GM12892 (cell line): ENCODE measurements at places on chromosomes 12 and 14.

DNA sequence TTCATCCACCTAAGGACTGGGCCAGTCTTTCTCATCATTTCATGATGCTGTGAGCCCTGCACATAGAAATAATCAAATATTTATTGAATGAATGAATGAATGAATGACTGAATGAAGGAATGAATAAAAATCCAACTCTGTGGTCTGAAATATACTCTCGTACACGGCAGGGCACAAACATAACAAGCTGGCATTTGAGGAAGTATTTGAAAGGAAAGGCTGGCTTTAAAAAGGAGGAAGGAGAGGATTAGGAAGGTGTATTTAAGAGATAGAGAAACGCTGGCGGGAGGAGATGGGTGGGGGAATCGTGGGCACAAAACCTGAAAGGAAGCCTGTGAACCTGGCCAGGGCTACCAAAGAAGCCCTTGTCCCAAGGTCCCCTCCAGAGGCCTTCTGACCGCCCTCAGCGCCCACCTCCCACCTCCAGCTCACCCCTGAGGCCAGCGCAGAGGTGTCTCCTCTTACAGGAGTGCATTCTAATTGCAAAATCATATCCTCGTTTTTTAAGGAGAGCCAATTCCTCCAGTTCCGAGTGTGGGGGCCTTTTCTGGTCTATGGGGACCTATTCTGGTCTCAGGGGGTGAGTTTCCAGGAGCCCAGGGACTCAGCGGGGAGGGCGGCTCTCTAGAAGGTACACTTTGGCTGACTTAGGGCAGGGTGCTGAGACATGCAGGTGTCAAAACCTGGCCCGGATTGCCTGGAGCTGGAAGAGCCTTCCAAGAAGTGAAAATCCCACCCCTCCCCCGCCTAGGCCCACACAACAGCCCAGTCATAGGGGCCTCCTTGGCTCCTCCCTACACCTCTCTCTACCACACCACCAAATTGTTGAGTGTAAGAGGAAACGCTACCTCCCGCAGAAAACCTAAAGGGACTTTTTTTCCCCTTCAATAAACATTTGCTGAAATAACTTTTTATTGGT lies 8.7 kb upstream of the JDP2 start:
- peak; percentile 59 for DNase-seq

DNA sequence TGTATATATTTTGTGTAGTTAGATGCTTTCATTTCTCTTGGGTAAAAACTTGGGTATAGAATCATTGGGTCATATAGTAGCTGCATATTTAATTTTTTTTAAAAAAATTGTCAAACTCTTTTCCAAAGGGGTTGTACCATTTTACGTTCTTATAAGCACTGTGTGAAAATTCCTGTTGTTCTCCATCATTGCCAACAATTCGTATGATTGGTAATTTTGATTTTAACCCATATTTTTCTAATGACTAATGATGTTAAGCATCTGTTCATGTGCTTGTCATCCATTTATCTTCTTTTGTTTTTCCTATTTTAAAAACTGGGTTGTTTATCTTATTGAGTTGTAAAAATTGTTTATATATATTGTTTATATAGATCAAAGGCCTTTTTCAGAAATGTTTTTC lies 77.4 kb downstream of the OTOGL start:
- DNase-seq = no peak

GRCh38 chr14:25053585-25053984 lies 3.6 kb upstream of the STXBP6 start:
- DNase-seq = no peak

DNA sequence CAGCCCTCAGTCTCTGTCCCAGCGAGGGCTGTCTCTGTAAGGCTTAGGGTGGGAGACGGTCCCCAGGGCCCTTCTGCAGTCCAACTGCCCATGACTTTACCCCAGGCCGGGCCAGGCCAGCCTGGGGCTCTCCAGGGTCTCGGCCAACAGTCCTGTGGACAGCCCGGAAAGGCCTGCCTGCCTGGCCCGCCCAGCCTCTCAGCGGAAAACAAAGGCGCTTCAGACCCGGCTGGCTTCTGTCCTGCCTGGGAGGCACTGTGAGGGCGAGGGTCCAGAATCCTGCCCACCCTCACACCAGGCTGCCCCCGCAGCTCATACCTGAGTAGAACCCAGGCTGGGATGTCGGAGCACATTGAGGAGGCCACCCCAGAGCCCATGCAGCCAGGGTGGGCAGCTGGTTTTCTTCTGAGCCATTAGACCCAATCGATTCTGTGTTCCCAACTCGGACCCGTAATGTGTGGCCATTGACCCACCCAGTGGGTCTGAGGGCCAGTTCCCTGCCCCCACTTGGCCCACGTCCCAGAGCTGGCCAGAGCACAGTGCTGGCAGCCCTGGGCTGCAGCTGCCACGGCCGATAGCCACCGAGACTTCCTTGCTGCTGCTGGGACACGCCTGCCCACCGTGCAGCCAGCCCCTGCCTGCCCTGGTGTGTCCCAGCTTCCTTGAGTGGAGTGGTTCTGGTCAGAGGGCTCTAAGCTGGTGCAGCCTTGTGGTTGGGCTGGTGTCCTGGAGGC lies 1.6 kb downstream of the CRIP2 start:
- DNase-seq = no peak

- DNase-seq = no peak
Measured at GRCh38 chr14:62743560-62743959, 301.7 kb downstream of the KCNH5 start.

DNA sequence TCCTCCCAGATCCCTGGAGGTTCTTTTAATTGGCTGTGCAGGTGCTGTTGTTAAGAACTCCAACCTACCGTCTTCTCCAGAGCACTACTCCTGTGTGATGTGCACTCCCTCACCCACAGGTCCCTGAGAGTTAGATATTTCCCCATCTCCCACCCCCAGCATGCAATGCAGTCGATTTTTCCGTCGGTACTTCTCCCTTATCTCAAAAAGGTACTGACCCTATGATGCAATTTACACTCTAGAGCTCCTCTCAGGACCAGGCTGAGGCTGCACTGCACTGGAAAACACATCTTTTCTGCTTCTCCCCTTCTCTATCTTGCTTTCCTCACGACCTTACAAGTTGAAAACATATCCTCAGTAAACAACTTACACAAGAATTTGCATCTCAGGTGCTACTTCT lies 312.4 kb upstream of the TBX3 start:
- no peak for DNase-seq

DNA sequence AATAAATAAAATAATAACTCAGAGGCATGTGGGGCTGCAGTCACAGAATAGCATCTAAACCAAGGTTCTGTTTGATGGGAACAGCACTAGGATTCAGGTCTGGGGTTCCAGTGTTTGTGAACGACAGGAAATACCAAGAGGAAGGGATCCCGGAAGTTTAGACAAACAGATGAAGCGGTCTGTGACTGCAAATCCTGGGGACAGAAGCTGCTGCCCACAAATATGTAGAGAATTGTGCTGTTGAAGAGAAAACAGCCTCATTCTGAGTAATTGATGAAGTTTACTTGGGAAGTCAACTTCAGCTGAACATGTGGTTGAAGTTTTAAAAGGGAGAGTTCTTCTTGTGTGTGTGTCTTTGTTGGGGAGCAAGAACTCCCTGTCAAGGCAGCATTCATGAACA lies 98.4 kb upstream of the TBX5 start:
- DNase-seq = no peak

DNA sequence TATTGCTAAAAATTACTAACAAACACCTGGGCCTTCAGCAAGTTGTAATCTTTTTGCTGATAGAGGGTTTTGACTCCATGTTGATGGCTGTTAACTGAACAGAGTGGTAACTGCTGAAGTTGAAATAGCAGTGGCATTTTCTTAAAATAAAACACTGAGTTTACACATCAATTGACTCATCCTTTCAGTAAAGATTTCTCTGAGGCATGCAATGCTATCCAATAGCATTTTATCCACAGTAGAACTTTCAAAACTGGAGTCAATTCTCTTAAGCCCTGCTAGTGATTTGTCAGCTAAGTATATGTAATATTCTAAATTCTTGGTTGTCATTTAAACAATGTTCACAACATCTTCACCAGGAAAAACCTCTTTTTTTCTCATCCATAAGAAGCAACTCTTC lies 59.5 kb downstream of the CMAS start:
- DNase-seq = no peak

GRCh38 chr14:56794557-56795283 lies 15.6 kb downstream of the OTX2 start:
- DNase-seq = no peak

DNA sequence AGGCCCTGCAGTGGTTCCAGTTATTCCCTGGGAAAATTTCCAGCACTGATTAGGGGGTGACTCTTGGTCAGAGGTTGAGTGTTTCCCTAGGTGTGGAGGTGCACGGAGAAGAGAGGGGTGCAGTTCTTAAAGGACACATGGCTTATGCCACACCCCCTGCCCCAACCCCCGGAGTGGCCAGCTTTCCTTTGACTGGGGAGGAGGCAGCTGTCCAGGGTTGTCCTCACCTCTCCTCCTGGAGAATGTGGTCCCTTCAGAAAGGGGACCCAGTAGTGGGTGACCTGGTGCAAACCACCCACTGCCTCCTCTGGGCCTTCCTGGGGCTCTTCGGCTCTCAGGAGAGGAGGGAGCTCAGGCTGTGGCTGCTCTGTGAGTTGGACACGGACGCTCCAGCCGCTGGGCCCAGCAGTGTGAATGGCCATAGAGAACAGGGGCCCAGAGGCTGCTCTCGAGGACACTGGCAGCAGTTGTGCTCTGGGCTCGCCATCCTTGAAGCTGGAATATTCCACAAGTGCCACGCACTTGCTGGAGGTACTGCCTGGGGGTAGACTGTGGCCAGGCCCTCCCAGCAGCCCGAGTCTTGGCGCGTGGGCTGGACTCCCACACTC lies 13.6 kb downstream of the PACS2 start:
- no peak for DNase-seq

GRCh38 chr12:65740506-65740872 lies 83.8 kb upstream of the HMGA2 start:
- DNase-seq = no peak

- DNase-seq = no peak
Measured at GRCh38 chr14:50272498-50272897, 39.5 kb downstream of the L2HGDH start.

- no peak for DNase-seq
Measured at GRCh38 chr12:61739925-61740324, 520.3 kb upstream of the USP15 start.

GRCh38 chr12:19177754-19178153 lies 48.2 kb downstream of the PLEKHA5 start:
- DNase-seq = no peak

- DNase-seq = no peak
Measured at GRCh38 chr12:118743896-118744700, 237.2 kb upstream of the SRRM4 start.

- DNase-seq = no peak
Measured at GRCh38 chr14:32121948-32122347, 44.8 kb downstream of the ARHGAP5 start.

- no peak for DNase-seq
Measured at GRCh38 chr12:95966287-95966870, 23.2 kb downstream of the AMDHD1 start.

- DNase-seq = no peak
Measured at GRCh38 chr14:79749065-79749464, 462.2 kb downstream of the DIO2 start.

DNA sequence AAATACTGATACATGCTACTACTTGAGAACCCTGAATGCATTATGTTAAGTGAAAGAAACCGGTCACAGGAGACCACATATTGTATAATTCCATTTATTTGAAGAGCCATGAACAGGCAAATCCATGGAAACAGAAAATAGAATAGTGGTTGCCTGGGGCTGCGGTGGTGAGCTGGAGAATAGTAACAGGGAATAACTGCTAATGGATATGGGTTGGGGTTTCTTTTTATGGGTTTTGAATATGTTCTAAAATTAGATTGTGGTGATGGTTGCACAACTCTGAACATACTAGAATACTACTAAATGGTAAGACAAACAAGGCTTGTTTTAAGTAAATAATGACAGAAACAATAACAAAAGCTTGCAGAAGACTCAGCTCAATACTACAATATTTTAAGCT lies 293.0 kb downstream of the BTG1 start:
- no peak for DNase-seq

GRCh38 chr12:53101266-53101665 lies 2.0 kb upstream of the SOAT2 start:
- no peak for DNase-seq

DNA sequence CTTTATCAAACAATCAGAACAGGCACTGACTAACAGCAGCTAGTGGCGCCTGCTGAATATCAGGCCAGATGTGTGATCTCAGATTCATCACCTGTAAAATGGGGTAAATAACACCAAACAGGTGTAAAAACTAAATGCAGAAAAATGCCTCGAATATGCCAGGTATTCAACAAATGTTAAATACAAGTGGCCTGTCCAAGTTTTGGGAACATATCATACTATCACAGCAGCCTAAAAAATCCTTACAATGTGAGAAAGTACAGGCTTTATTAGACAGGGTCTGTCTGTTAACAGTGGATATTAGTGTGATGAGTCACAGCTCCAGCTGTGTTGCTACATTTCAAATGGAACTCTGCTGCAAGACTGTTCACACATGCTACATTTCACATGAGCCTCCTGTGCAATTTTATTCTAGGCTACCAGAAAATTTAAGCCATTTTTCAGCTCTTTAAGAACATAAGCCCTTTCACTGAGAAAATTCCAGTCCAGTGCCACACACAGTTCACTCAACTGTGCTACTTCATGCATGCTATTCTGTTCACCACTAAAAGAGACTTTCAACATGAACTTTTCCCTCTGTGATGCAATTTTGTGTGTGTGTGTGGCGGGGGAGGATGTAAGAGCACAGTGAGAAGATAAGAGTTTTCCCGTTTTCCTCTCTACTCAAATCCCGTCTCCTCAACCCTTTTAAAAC lies 56.7 kb downstream of the MSRB3 start:
- DNase-seq = no peak

- DNase-seq = no peak
Measured at GRCh38 chr14:99304208-99304607, 32.2 kb upstream of the BCL11B start.

DNA sequence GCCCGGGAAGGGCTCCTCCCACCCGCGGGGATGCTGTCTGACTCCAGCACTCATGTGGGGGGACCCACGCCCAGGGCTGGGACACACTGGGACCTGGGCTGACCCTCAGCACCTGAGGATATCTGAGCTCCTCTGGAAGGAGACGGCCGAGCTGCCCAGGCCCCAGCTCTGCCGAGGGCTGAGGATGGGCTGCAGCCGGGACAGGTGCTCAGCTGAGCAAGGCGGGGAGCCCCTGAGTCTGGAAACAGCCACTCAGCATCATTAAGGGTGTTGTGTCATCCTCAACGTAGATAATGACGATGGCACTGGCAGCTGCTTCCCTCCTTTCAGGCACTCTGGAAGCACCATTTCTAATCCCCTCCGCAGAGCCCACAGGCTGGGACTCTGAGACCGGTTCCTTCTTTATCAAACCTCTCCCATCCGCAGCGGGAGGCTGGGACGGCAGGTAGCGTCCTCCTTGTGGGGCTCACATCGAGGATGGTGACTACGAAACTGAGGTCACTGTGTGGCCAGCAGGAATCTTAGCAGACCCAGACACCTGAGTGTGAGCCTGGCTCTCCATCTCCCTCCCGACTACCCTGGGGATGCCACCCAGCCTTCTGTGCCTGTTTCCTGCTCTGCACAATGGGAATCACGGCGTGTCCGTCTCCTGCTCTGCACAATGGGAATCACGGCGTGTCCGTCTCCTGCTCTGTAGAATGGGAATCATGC lies 26.7 kb upstream of the SFSWAP start:
- DNase-seq = no peak

GRCh38 chr14:63632932-63633514 lies 8.6 kb downstream of the WDR89 start:
- peak; percentile 2 for DNase-seq
